Tibial nerve (tissue), 4 donors: ENCODE measurements at places on chromosomes 11 and 22. TPM values are rescaled to one million over a fixed set of nuclear protein-coding genes. Genes with fewer than 3 reads are reported as not detected.

Gene KRTAP5-8
- not detected for total RNA-seq

- H3K36me3 ChIP-seq, result no peaks in the 10 kb centered on the region
- H3K27me3 ChIP-seq, result peaks cover 23% of the 10 kb centered on the region
- H3K27ac ChIP-seq, result no peak overlapping the region
- H3K4me1 ChIP-seq, result no peaks in the 10 kb centered on the region
- no peak for DNase-seq
- H3K4me3 ChIP-seq, result peak overlapping the region; percentile 18
Measured at GRCh38 chr11:58905011-58905720, 34.1 kb upstream of the GLYATL1 start.

- DNase-seq, result no peak
- peaks cover 70% of the 10 kb centered on the region for H3K27me3 ChIP-seq
Measured at GRCh38 chr11:124717421-124717785, 22.3 kb upstream of the NRGN start.

GRCh38 chr22:33451866-33452469, 393.8 kb upstream of the SYN3 start:
- H3K36me3 ChIP-seq, result no peaks in the 10 kb centered on the region
- H3K27me3 ChIP-seq, result no peaks in the 10 kb centered on the region
- no peak overlapping the region for H3K4me3 ChIP-seq

DNA sequence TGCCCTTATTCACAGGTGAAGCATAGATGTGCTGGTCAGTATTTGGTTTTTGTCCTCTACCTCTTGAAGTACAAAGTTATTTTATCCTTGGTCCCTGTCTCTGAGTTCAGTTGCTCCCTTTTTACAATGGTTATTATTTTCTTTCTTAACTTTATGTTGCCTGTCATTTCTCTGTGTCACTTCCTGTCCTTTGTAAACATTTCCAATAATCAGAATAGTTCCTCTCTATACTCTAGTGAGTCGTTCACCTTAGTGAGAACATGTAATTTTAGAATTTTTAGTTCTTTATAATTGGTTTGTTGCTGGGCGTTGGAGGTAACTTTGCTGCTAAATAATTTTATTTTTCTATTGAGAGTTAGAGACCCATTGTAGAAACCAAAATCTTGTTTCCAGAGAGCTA, 16.0 kb downstream of the CSTPP1 start:
- no peak for DNase-seq
- no peaks in the 10 kb centered on the region for H3K36me3 ChIP-seq
- no peaks in the 10 kb centered on the region for H3K27me3 ChIP-seq
- no peaks in the 10 kb centered on the region for H3K4me1 ChIP-seq
- no peak overlapping the region for H3K4me3 ChIP-seq
- no peak overlapping the region for H3K27ac ChIP-seq
